ENCODE measurements at places on chromosomes 6 and 20.

GRCh38 chr6:43966374-43966658, 160.9 kb downstream of the MRPL14 start:
- DNase-seq = no peak

GRCh38 chr20:1800777-1801176, 94.4 kb upstream of the SIRPA start:
- DNase-seq = no peak

- no peak for DNase-seq
Observed at GRCh38 chr20:51565298-51566144, 23.0 kb upstream of the NFATC2 start.

- DNase-seq = no peak
Observed at GRCh38 chr20:60055740-60056139, 97.5 kb downstream of the CDH26 start.

GRCh38 chr6:36825994-36826393, 13.2 kb downstream of the CPNE5 start:
- DNase-seq = no peak

DNA sequence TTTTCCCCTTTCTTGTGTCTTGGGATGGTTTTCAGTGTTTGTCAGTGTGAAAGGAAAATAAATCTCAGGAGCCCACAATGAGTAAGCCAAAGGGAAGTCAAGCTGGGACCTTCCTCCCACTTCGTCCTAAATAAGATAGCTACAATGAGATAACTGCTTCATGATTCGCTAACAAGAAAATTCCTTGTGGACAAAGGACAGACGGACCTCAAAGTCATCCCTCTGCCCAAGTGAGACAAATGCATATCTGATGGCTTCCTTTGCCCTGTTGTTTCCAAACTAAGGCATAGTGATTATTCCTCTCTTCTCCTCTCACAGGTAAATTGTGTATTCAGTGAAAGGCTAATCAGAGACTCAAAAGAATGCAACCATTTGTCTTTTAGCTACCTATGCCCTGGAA, 26.1 kb upstream of the ADTRP start:
- DNase-seq = no peak

- DNase-seq = no peak
Observed at GRCh38 chr6:137913434-137913833, 46.4 kb downstream of the TNFAIP3 start.

DNA sequence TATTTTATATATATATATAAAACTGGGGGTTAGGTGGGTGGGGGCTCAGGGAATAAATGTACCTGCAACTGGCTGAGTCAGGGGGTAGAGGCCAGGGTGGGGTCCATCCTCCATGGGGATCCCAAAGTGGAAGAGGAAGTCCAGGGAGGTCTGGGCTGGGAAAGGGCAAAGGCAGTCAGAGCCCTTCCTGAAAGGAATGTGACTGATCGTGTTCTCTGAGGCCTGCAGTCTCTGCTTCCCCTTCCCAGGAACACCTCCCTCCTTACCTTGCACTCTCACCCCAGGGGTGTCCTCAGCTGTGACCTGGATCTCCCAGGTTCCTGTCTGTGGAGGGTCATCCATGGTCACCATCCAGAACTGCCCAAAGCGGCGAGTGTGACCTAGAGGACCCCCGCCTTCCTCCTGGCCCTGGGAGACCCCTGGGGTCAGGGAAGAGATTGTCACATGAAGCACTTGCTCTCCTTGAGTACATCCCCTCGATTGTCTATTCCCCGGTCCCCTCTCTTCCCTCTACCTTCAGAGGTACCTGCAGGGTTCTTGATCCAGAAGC, 4.7 kb downstream of the SAPCD1 start:
- DNase-seq = no peak

DNA sequence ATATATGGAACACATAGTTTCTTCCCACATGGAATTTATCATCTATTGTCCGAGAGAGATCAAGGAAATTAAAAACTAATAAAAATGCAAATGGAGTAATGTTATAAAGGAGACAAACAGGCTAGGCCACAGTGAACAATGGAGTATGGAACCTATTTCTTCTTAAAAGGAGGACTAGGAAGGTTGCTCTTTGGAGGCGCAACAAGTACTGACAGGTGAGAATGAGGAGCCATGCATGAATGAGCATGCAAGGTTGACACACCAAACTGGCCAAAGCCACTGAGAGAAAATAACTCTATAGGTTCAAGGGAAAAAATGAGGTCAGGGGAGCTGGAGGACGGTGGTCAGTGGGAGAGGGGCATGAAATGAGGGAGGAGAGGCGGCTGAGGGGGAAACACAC, 40.9 kb downstream of the PSMB1 start:
- no peak for DNase-seq

DNA sequence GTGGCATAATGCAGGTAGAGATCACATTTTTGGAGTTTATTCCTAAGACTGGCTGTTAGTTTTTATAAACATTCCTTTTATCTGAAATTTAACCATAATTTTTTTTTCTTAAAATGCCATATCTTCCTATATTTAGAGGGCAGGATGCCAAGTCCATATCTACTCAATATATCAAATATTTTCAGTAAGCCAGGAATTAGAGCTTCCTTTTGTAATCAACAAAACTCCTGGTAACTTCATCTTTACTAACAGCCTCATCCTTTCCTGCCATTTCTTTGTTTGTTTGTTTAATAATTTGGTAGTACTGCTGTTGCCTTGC, 136.3 kb downstream of the OLIG3 start:
- DNase-seq = no peak

DNA sequence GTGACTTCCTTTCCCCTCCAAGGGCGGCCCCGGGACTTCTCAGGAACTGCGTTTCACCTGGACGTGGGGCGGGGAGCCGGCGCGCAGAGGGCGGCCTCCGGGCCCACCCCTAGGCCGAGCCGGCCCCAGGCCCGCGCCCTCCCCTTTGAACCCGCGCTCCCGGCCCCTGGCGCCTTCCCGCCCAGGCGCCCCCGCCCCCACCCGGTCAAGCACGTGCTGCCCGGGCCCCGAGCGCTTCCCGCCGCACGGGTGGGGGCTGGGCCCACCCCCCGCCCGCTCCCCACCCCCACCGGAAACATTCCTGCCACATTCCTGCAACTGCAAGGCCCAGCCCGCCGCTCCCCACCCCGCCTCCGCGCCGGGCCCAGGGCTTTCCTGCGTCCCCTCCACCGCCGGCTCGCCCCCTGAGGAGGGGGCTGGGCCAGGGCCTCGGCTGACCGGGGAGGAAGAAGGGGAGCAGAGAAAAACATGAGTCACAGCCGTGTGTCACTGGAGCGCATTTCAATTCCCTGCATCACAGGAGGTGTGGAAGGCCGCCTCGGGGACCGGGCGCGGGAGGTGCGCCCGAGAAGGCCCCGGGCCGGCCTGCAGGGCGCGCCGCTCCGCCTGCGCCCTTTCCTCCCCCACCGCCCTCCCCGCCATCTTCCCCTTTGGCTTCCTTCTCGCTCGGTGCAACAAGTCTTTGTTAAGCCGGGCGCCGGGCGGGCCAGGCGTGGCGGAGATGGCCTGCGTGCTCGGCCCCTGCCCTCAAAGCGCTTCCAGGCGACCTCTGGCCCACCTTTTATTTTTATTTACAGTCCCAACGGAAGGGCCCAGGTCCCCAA, 1.2 kb upstream of the HMGA1 start:
- DNase-seq = peak; percentile 63

DNA sequence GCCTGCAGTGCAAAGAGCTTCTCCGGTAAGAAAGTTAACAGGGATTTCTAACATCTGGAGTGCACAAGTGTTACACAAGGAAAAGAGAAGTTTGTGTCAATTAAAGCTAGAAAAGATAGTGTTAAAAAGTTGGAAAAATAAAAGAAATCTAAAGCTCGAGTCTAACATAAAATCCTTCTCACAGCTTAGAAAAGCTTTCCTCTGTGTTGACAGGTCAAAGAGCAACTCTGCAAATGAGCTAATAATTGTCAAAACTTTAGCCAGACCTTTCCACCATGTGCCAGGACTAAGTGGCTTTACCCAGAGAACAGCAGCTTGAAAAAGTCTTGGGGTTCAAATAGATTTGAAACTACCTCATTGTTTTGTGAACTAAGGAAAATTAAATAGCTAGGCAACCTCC, 14.8 kb downstream of the PTPRK start:
- DNase-seq = no peak

DNA sequence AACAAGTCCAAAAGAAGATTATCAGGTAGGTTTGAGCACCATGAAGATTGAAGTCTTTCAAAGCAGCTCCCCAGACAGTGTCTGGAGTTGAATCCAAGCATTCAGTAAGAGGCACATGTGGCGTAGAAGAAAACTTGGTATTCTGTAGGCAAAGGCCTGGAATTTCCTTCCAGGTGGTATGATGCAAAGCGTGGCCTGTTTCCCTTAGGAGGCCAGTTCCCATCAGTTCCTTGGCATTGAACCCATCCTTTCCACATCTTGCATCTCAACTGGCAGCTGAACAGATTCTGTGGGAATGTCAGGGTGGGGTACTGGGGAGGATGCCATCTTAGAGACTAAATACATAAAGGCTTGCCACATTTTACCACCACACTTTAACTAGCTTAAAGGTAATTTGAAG, 516.0 kb downstream of the BTBD3 start:
- DNase-seq = no peak

DNA sequence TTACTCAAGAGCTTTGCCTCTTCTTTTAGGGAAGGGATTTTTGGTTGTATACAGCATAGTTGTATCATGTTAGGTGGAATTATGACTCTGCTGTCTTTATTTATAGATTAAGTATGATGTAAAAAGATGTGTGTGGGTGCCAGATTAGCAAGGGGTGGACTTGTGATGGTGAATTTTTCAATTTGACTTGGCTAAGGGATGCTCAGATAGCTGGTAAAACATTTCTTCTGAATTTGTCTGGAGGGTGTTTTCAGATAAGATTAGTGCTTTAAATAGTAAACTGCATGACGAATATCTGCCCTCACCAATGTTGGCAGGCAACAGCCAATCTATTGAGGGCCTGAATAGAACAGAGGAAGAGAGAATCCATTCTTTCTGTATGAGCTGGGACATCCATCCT, 173.3 kb upstream of the TNFAIP3 start:
- no peak for DNase-seq

DNA sequence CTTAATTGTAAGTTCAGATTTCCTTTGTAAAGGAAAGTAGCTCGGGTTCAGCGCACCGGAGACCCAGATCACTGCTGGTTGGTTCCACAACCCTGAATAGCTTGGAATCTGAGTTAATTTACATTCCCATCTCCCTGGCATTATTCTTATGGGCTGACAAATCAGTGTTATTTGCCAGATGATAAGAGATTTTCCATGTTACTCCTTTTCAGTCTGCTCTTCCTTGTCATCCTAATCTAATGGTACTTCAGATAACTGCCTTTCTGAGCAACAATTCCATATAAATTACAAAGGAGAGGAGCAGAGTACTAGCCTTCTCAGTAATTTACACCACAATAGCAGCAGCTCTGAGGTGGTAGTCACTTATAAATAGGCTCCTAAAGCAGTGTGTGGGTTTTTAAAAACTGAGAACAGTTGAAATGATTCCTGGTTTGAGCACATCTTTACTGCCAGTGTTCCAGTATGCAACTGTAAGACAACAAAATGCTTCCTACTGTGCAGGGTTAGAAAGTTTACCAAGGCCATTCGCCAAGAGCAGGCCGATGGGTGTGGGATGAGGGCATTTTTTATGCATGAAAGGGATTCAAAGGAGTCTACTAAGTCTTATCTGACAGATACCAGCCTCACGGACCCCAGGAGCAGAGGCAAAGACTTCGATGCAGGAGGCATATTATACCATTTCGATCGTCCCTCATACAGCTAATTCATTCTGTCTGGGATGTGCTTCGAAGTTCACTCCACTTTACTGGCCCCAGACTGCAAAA, 89.7 kb downstream of the NDUFAF5 start:
- no peak for DNase-seq

DNA sequence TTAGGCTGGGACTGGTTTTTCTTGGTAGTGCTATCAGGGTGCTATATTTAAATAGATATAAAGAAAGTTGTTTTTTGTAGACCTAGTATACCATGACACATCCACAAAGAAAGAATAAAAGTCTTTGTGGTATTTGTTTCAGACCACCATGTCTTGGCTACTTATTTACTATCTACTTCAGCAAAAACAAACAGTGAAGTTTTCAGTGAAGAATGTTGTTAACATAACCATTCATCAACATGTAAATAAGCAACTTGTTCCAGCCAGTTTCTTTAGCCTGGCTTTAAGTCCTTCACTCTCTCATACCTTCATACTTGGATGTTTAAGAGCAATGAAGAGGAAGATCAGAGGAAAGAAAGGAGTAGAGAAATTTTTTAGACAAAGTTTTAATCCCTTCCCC, 624.1 kb downstream of the CD109 start:
- DNase-seq = no peak

- no peak for DNase-seq
Observed at GRCh38 chr6:113564371-113565171, 292.6 kb upstream of the MARCKS start.

GRCh38 chr6:3868544-3868943, 19.4 kb downstream of the FAM50B start:
- no peak for DNase-seq

- DNase-seq = no peak
Observed at GRCh38 chr6:138211601-138212000, 6.7 kb downstream of the PBOV1 start.

GRCh38 chr6:124319410-124319809, 515.7 kb downstream of the NKAIN2 start:
- DNase-seq = no peak

DNA sequence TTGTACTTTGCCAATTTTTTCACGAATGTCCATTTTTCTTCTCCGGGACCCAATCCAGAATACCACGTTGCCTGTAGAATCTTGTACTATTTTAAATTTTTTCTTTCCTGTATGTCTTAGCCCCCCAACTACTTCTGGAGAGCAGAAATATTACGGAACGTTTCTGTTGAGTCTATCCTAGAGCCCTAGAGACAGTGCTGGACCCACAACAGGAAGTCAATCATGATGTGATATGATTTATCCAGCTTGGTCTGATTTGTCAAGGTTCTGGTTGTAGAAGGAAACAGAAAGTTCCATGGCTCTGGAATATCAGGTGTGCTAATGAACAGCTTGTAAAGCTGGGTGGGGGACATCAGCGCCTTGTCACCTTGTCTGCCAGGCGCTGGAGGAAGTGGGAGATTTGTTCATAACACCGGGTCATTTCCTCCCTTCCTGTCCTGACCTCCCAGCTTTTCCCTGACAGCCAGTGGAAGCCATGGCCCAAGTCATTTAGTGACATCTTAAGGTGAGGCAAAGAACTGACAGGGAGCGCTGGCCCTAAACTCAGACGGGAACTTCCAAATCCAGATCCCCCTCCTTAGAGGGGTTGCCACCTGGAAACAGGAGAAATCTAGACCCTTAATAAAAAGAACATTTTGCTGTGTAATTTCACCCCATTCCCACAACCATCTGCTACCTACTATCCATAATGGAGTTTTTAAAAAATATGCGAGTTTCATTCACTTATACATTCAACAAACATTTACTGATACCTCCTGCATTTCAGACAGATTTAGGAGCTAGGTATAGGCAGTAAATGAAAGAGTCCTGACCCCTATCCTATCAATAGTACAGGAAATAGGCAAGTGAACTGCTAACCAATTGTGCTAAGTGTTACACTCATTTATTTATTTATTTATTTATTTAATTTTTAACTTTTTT, 130.5 kb downstream of the ZFP64 start:
- no peak for DNase-seq

- DNase-seq = no peak
Observed at GRCh38 chr20:61644378-61645076, 392.5 kb downstream of the CDH4 start.

- DNase-seq = no peak
Observed at GRCh38 chr20:3275064-3275935, 36.3 kb upstream of the SLC4A11 start.
